Upper lobe of left lung (tissue), 6 donors: ENCODE measurements at places on chromosomes 6 and 20. TPM values are rescaled to one million over a fixed set of nuclear protein-coding genes. Genes with fewer than 3 reads are reported as not detected.

DNA sequence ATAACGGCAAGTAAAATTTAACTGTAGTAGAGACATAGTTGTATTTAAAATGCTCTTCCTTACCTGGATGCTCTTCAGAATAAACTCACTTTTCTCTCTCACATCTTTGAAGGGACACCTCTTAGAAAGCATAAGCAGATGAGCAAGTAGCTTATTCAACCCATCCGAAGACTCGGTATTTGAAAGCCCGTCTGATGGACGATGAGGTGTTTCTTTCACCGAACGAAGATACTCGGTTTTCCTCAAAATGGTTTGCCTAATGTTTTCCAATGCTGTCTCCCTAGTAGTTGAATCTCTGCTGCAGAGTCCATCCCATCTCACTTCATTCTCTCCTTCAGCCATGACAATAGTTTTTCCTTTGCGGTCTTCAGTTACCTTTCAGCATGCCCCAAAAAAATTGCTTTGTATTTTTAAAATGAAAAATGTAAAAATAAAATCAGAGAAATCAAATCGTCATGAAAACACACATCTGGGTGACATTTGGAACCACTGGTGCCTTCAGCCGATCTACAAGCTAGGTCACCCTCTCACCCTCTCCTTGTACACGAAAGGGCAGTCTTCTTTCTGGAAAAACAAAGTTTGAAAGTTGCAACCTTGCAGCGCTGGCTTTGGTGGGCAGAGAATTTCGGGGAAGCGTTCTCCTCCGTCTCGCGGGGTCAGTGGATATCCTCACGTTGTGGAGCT lies 772 bp downstream of the SESN1 start:
- no peaks in the 10 kb centered on the region for H3K27me3 ChIP-seq
- peak overlapping the region; percentile 62 for H3K4me3 ChIP-seq
- peaks cover 19% of the 10 kb centered on the region for H3K4me1 ChIP-seq
- no peaks in the 10 kb centered on the region for H3K36me3 ChIP-seq
- peak overlapping the region; percentile 98 for H3K27ac ChIP-seq
- no peak for DNase-seq

DNA sequence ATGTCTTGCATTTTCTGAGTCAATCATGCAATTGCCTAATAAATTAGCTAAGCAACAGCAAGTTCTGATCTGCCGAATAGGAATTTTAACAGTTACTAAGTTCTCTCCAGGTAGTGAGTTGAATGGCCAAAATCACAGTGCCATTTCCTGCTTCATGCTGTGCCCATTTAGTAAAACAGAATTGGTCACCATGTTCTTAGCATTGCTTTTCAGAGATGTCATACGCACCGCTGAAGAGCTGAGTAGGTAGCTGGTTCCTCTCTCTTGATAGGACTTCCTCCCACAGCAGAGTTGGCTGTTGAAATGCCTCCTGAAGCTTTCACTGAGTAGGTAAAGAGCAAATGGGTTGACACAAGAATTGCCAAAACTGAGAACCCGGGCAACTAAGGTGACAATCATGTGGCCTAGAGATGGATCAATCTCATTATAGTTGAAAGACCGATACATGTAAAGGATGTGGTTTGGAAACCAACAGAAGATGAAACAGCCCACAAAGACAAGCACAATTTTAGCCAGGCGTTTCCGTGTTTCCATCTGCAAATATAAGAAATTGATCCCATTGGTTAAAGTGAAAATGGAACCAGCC lies 57.1 kb upstream of the GJE1 start:
- no peak for DNase-seq
- no peaks in the 10 kb centered on the region for H3K27me3 ChIP-seq
- no peak overlapping the region for H3K27ac ChIP-seq
- no peak overlapping the region for H3K4me3 ChIP-seq
- no peaks in the 10 kb centered on the region for H3K36me3 ChIP-seq
- H3K4me1 ChIP-seq, result no peaks in the 10 kb centered on the region

DNA sequence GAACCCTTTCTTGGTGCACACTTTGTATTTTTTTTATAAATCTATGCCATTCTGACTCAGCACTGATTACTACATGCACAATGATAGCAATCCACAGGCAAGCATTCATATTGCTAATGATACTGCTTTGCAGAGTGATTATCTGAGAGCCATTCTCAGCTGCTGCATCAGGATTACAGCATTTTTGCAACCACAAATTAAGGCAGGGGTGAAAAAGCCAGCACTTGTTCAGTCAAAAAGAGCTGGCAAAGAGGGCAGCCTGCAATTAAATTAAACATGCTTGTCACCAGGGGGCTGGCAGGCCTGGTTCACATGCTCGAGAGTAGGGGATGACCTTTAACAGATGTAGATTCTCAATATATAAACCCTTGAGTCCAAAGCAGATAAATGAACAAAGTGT lies 40.7 kb upstream of the SLC17A4 start:
- no peaks in the 10 kb centered on the region for H3K27me3 ChIP-seq
- H3K4me1 ChIP-seq, result no peaks in the 10 kb centered on the region
- no peak overlapping the region for H3K4me3 ChIP-seq
- no peaks in the 10 kb centered on the region for H3K36me3 ChIP-seq
- DNase-seq, result no peak

- no peaks in the 10 kb centered on the region for H3K4me1 ChIP-seq
- H3K4me3 ChIP-seq, result no peak overlapping the region
- no peaks in the 10 kb centered on the region for H3K27me3 ChIP-seq
- H3K27ac ChIP-seq, result no peak overlapping the region
These were observed 24.6 kb downstream of the HBS1L start for GRCh38 chr6:135030056-135030473.

GRCh38 chr6:107080036-107080435 lies 35.3 kb downstream of the BEND3 start:
- no peak overlapping the region for H3K4me3 ChIP-seq
- no peaks in the 10 kb centered on the region for H3K4me1 ChIP-seq
- DNase-seq, result no peak
- peaks cover 3% of the 10 kb centered on the region for H3K36me3 ChIP-seq
- H3K27me3 ChIP-seq, result no peaks in the 10 kb centered on the region
- no peak overlapping the region for H3K27ac ChIP-seq

Gene RGS17
- 0.15 TPM for total RNA-seq

Gene SIRPG
- total RNA-seq, result not detected

Gene VEGFA
- total RNA-seq, result 564 TPM

Gene FAM50B
- 13.7 TPM for total RNA-seq

Gene NEU1
- total RNA-seq, result 90.3 TPM
